ENCODE measurements at places on chromosomes 3 and 15.

DNA sequence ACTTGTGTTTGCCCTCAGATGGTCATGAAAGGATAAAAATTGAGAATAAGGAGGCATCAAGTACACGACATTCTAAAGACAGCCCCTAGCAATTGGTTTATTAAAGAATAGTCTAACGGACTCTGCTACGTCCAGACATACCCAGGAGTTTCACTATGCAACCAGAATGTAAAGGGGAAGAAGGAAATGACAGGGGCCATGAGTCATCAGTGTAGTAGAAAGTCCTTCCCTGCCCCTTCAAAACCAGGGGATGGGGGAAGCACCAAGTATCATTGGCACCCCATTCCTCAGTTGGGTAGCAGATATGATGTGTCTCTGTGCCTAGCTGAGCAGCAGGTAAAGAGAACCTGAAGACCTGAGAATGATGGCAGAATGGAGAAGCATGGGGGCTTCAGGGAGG is 367.4 kb downstream of the IL20RB start:
- DNase-seq = no peak

DNA sequence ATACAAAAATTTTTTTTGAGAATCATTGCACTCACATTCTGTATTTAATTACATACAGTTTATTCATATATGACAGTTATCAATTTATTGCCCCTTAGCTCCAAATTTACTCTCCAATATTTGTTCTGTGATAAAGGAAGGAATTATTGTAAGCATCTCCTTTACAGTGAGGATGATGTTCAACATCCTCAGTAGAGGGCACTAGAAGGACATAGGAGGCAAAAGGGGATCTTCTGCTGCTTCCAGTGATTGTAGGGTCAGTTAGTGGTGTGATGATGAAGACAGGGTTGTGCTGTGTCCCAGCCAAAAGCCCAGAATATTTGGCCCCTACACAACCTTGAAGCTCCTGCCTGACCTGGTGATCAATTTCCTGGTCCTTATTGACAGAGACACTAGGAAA is 89.9 kb upstream of the DCBLD2 start:
- DNase-seq = no peak

DNA sequence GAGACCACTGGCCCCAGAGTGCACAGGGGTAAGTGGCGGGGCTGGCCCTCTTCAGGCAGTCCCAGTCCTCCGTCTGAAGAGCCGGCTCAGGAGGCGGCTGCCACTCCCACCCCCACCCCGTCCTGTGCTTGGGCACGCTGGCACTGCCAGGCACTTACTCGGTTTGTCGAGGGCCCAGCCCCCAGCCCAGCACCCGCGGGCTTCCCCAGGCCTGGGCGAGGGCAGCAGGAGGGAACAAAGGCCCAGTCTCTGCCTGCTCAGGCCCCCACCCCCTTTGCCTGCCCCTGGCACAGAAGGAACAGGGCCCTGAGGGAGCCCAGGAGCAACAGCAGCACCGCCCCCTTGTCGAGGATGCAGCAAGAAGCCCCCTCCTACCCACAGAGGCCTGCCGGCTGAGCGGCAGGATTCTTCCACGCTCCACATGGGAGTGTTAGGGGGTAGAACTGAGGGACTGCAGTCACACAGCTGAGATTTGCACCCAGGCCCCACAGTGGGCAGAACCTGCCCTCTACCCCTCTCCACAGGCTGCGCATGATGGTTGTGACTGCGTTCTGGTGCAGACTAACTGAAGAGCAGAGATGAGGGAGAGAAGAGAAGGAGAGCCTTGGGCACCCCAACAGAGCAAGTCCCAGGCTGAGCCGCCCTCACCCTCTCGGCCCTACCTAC is 8.9 kb downstream of the DUSP7 start:
- no peak for DNase-seq

- DNase-seq = no peak
Observed at GRCh38 chr15:63755162-63755561, 78.6 kb downstream of the HERC1 start.

DNA sequence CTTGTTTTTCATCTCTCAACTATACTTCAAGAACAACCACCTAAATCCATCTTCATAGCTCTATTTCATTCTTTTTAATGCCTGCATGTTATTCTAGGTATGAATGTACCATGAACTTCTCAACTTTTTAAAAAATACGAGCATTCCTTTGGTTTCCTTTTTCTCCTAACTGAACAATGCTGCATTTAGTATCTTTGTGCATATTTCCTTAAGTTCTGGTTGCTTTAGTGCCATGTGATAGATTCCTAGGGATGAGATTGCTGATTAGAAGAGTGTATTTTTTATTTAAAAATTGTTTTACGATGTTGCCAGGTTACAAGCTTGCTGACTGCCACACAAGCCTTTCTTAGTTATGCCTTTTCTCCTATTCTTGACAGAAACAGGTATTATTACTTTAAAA is 34.7 kb downstream of the PEX5L start:
- no peak for DNase-seq

DNA sequence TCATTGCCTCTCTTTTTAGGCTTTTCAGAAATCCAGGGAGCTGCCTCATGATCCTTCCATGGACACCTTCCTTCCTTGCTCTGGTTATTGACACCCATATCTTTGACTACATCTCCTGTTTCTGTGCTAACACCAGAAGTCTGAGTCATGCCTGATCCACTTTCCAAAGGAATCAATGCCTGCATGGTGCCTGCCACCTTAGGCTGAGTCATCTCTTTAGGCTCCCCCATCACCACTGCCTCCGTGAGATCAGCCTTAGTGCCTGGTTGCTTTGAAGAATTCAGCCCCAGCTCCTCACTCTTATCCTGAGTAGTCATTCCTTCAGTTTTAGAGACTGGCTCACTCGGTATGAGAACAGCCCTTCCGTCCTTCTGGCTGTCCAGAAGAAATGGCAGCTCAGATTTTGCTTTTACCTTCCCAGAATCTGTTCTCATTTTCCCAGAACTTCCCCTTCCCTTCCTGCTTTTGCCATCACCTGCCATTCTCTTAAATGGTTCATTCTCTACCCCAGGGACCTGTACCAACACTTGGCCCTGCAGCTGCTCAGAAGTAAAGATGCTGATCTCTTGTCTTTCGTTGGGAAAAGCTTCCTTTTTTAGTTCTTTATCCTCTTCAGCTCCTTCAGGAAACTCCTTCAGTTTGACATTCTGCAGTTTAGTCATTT is 105.3 kb downstream of the MAP4 start:
- no peak for DNase-seq

DNA sequence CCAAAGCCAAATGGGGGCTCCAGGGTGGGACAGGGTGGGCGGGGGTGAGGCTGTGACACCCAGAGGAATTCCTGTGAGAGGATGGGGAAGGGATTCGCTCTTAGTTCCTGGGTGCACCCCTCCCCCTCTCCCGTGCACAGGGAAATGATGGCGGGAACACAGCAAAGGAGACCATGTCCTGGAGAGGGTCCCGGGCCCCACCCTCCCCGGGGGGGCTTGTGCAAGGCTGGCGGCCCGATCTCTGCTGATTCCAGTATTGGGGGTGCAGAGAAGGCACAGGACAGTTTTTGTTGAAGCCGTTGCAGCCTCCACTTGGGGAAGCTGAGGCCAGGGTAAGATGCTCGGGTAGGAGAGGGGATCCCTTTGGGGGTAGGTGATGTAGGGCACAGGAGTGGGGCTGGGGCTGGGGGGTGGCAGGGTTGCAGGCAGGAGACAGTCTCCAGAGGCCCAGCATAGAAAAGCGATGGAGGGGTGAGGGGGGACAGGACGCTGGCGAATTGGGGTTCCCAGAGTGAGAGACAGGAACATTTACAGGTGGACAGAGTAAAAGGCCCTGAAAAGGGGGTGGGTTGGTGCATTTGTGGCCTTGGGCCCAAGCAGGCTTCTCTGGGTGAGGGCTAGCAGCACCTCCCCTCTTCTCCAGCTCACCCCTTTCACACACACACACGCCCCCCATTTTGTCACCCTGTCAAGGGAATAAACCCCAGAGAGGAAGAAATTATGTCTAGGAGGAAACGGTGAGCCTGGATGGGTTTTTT is 38.5 kb downstream of the HMCES start:
- DNase-seq = peak; percentile 37
